NCI-H510A (cell line): ENCODE measurements at places on chromosomes 7 and 10.

DNA sequence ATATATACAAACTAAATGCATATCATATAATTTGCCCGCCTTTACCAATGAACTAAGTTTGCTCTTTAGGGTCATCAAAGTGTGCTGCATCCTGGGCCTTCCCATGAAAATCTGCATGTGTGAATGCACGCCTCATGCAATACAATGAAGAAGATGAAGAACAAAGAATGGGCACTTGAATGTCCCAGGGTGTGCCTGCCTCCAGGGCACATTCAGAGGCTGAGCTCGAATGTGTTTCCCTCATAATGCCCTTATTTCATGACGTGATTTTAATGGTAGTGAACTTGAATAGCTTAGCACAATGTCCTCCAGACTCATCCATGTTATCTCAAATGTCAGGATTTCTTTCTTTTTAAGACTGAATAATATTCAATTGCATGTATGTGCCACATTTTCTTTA, 824.9 kb downstream of the TNS3 start:
- no peak for DNase-seq

- no peak for DNase-seq
Observed at GRCh38 chr7:101557421-101557820, 71.7 kb downstream of the MYL10 start.

GRCh38 chr10:7486528-7486927, 75.7 kb upstream of the SFMBT2 start:
- no peak for DNase-seq

GRCh38 chr10:102669206-102670064, 25.2 kb downstream of the TRIM8 start:
- no peak for DNase-seq

DNA sequence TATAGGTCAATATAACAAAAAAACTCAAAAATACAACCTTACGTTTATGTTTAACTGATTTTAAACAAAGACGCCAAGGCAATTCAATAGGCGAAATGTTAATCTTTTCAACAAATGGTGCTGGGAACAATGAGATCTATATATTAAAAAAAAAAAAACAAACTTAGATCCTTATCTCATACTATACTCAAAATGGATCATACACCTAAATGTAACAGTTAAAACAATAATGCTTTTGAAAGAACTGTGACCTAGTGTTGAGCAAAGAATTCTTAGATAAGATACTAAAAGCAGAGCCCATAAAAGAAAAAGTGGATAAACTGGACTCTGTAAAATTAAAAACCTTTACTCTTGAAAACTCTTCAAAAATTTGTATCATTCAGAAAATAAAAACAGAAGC, 8.6 kb downstream of the TMEM168 start:
- no peak for DNase-seq

DNA sequence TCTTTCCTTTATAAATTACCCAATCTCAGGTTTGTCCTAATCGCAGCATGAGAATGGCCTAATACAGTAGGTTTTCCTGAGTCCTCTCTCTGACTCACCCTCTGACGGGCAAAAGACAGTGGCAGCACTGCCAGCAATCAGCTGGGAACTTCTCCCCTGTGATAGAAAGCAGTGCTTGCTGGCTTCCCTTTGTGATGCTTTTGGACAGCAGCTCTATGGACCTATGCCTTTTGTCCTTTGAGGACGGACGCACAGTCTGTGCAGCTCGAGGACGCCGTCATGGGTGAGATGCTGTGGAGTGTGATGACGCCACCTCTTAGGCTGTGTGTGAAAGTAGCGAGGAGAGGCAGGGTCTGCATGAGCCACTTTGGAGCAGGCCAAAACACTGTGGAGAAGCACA, 68.8 kb downstream of the KIAA1217 start:
- no peak for DNase-seq

DNA sequence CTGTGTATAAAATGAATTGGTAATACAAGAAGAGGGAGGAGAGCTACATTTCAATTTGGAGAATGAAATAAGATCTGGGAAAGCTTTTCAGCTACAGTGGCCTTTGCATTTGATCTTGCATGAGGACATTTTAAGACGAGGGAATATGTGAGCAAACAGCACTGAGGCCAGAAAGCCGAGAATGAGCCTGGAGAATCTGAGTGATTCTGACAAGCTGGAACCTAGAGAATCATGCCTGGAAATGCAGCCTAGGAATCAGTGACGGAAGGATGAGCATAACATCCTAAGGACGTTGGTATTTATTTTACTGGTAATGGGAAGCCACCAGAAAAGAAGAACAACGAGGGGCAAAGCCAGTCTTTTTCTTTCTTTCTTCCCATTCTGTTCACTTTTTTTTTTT, 44.3 kb downstream of the ARL5B start:
- no peak for DNase-seq
